Osteocyte (in vitro differentiated cells): ENCODE measurements at places on chromosomes 6 and 20.

DNA sequence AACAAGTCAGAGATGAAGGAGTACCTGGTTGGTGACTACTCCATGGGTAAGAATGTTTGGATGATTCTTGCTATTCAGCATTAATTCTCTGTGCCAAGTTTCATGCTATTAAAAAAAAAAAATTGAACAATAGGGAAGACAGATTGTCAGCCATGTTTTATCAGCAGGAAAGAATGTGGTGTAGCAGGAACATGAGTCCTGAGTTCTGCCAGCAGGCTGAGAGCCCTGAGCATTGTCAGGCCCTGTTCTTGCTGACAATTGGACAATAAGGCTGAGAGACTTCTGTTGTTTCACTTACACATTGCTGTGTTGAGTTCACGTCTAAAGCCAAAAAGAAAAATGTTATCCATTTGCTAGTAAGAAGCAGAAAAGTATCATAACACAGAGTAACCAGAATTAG is 70.4 kb upstream of the SMIM28 start:
- DNase-seq, result no peak
- H3K36me3 ChIP-seq, result no peaks in the 10 kb centered on the region
- no peaks in the 10 kb centered on the region for H3K4me1 ChIP-seq
- peaks cover 4% of the 10 kb centered on the region for H3K27me3 ChIP-seq
- no peak overlapping the region for H3K4me3 ChIP-seq

GRCh38 chr6:139367810-139368351 is 6.6 kb downstream of the CITED2 start:
- no peak for DNase-seq
- H3K4me3 ChIP-seq, result peak overlapping the region; percentile 0
- H3K4me1 ChIP-seq, result peaks cover 46% of the 10 kb centered on the region
- H3K27me3 ChIP-seq, result no peaks in the 10 kb centered on the region

DNA sequence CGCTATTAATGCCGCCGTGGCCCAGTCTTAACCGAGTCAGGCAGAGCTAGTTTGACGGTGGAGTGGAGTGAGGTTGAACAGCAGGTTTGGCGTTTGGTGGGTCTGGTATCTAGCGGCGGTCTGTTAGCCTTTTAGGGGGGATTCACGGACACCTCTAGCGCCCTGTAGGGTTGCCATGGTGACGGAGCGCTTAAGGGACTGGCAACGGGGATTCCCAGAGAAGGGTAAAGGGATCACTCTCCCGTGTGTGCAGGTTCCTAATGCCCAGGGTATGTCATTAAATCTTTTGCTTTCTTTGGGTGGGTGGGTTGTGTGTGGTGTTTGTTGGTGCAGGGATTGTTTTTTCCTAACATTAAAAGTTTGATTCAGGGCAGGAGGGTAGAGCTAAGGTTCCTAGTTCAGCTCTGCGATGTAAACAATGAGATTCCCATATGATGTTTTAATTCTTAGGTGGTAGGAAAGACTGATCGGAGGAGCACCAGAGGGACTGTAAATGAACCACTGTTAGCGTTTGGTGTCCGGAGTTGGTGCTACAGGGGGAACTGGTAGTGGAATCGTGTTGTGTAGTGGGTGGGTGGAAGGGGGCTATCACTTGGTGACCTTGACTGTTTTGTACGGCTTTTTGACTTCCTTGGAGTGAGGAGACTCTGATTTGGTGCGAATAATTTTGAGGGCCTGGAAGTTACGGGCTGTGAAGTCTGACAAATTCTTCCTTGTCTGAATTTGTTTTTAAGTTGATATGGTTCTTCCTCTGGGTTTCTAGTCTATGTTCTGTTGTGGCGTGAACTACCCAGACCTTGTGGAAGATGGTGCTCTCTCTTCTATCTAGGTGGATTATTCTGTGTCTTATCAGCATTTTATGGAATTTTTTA is 5.0 kb downstream of the BRD2 start:
- H3K27ac ChIP-seq, result peak overlapping the region; percentile 100
- H3K4me1 ChIP-seq, result peaks cover 38% of the 10 kb centered on the region
- no peaks in the 10 kb centered on the region for H3K27me3 ChIP-seq

DNA sequence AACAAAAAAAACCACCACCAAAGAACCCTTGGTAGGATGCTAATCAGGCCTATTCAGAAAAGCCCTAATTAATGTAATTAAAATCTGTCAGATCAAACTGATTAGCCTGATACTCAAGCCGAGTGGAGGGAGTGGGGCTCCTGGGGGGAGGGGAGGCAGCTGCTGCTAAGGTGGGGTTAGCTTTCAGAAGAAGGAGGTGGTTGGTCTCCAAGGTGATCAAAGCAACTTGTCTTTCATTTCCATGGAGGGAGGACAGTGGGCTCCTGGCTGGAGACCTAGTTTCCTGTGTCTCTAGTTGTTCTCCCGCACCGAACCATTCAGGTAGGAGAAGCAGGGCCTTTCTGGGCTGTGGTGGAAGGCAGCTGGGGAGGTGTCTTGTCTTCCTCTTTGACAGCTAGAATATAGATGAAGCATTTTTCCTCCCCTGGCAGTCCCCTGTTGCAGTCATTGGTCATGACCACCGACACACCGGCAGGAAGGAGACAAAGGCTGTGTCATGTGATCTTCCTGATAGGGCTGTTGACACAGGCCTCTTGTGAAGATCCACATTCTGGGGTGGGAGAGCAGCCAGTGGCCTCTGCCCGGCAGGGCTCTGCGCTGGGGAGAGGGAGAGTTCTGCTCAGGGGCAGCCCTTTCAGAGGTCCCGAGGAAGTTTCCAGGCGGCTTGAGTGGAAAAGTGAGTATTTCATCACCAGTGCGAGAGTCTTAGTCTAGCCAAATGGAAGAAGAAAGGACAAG is 39.9 kb upstream of the PRDM1 start:
- H3K27me3 ChIP-seq, result peaks cover 2% of the 10 kb centered on the region
- no peak overlapping the region for H3K4me3 ChIP-seq
- H3K4me1 ChIP-seq, result peaks cover 2% of the 10 kb centered on the region
- H3K27ac ChIP-seq, result no peak overlapping the region
- H3K36me3 ChIP-seq, result no peaks in the 10 kb centered on the region
- DNase-seq, result no peak

- H3K27me3 ChIP-seq, result no peaks in the 10 kb centered on the region
- no peak overlapping the region for H3K4me3 ChIP-seq
- no peak for DNase-seq
- no peak overlapping the region for H3K27ac ChIP-seq
Observed at GRCh38 chr6:24929242-24929641, 6.5 kb downstream of the RIPOR2 start.

DNA sequence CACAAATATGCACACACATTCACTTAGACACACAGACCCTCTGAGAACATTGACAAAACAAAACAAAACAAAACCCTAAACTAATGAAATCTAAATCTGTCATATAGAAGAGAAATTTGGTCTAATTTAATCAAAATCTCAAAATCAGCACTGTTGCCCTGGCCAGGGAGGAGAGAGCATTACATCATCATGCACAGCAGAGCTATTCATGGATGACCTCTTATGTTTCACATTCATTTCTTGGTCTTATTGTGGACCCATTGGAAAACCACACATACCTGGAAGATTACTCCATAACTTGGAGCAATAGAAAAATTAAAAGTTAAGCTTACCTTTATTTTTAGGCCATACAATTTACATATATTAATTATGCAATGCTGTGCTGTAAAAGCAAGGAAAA is 1223.6 kb upstream of the GJE1 start:
- DNase-seq, result no peak
- no peak overlapping the region for H3K27ac ChIP-seq
- no peaks in the 10 kb centered on the region for H3K36me3 ChIP-seq
- peaks cover 18% of the 10 kb centered on the region for H3K4me1 ChIP-seq

DNA sequence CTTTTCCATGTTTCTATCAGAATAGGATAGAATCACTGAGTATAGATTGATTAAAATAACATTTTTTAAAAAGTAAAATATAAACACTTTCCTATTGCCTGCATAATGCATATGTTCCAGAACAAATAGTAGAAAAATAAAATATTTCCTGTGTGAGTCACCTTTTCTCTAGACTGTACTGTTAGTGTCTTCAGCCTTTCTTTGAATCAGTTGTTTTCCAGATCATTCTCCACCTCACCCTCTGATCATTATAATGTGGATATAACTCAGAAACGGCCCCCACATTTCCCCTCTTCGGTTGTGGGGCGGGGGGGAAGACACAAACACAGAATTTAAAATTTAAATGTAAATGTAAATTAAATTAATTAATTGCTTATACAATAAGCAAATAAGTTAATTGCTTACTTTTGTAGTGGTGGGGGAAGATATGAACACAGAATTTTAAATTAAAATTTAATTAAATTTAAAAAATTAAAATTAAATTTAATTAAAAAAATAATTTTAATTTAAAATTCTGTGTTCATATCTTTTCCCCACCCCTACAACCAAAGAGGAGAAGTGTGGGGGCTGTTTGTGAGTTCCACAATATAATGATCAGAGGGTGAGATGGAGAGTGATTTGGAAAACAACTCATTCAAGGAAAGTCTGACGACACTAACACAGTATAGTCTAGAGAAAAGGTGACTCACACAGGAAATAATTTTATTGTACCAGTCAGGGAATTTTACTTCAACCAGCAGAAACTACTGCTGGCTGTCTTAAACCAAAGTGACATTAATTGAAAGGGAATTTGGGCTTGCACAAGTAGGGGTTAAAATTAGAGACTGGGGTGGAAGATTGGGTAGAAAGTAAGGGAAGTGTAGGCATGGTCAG is 37.1 kb upstream of the PROKR2 start:
- DNase-seq, result no peak
- no peak overlapping the region for H3K4me3 ChIP-seq
- H3K27ac ChIP-seq, result no peak overlapping the region
- no peaks in the 10 kb centered on the region for H3K36me3 ChIP-seq
- H3K4me1 ChIP-seq, result peaks cover 4% of the 10 kb centered on the region

DNA sequence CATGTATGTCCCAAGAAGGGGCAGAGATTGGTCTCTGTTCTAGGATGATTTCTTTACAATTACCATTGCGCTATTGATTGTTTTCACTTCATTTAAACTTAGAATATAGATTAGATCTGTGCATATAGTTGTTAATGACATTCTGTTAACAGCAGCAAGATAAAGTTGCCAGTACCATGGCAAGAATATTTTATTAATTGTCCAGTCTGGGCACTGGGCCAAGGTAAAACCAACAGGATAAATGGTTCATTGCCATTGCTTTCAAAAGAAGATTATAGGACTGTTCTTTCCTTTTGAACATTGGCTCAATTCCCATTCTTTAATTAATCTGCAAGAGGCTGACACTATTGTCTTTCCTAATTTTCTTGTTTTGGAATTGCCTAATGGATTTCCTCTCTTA is 592.4 kb downstream of the RFPL4B start:
- no peak for DNase-seq
- peaks cover 1% of the 10 kb centered on the region for H3K36me3 ChIP-seq
- no peaks in the 10 kb centered on the region for H3K27me3 ChIP-seq
- no peak overlapping the region for H3K4me3 ChIP-seq

- H3K4me3 ChIP-seq, result no peak overlapping the region
- H3K36me3 ChIP-seq, result peaks cover 19% of the 10 kb centered on the region
- no peaks in the 10 kb centered on the region for H3K27me3 ChIP-seq
- H3K27ac ChIP-seq, result no peak overlapping the region
Observed at GRCh38 chr6:35243386-35243958, 16.1 kb upstream of the ZNF76 start.

DNA sequence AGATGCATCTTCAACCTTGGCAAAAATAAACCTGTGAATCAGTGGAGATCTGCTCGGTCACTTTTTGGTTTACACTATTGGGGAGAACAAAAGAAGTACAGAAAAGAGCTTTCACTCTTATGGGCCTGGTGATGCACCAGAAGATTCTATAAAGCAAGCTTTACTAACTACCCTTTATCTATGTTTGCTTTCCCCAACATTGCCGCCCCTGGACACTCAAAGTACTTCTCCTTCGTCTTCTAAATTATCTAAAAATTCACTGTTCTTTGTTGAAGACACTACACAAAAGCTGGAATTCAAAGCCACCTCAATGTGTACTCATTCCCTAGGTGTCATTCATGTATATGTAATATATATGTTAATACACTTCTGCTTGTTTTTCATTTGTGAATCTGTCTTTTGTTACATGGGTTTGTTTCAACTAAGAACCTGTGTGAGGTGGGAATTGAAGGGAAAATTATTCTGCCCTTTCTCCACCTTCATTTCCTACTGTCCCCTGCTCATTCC is 97.9 kb upstream of the BTN3A2 start:
- DNase-seq, result no peak
- no peaks in the 10 kb centered on the region for H3K27me3 ChIP-seq
- H3K4me3 ChIP-seq, result no peak overlapping the region
- peaks cover 32% of the 10 kb centered on the region for H3K4me1 ChIP-seq
- H3K27ac ChIP-seq, result no peak overlapping the region

- H3K4me1 ChIP-seq, result peaks cover 25% of the 10 kb centered on the region
- DNase-seq, result no peak
- peak overlapping the region; percentile 39 for H3K27ac ChIP-seq
Observed at GRCh38 chr6:73803562-73804241, 107.7 kb downstream of the CD109 start.

GRCh38 chr6:20572940-20573339 is 38.7 kb downstream of the CDKAL1 start:
- H3K4me3 ChIP-seq, result no peak overlapping the region
- no peak overlapping the region for H3K27ac ChIP-seq

DNA sequence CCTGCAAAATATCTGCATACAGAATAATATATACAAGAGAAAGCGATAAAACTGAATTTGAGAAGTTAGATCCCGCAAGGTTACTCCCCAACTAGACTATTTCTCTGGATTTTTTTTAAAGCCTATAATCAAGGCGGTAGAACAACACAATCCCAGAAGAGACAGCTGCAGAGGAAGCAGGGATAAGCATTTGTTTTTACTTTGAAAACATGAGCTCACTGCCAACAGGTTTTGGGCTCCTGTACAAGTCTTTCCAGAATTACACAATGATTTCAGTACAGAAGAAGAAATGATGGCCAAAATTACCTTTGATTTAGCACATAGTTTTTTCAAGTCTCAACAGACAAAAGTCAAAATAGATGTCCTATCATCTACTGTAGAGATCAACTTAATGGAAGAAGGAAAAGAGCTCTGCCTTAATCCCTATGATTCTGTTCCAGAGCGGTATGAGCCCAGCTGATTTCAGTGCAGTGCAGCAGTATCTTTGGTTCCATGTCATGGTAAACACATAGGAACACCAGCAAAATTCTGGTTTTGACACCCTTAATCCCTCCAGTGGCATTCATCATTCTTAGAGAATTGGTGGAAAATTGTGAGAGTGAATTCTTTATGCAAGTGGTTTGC is 304.3 kb downstream of the HDGFL1 start:
- H3K27ac ChIP-seq, result no peak overlapping the region
- no peaks in the 10 kb centered on the region for H3K36me3 ChIP-seq
- no peak for DNase-seq
- H3K4me1 ChIP-seq, result peaks cover 34% of the 10 kb centered on the region

DNA sequence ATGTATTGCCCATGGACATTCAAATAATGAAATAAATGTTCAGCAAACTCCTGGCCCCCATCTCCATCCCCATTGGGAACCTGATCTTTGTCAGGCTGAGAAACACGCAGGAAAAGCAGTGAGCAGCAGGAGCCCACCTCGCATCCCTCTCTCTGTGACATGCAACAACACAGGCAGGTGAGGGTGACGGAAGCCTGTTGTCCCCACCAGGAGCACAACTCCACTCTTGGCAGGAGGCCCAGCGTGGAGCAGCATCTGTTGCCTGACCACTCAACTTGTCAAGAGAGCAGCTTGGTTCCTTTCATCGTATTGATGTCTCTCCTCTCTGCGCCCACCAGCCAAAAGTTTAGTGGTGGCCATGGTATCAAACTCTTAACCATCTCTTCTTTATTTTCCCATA is 586.9 kb upstream of the ARID1B start:
- no peak for DNase-seq
- no peaks in the 10 kb centered on the region for H3K27me3 ChIP-seq
- no peaks in the 10 kb centered on the region for H3K36me3 ChIP-seq
- no peak overlapping the region for H3K27ac ChIP-seq
- H3K4me3 ChIP-seq, result no peak overlapping the region

- H3K27me3 ChIP-seq, result no peaks in the 10 kb centered on the region
- no peak overlapping the region for H3K27ac ChIP-seq
- H3K36me3 ChIP-seq, result no peaks in the 10 kb centered on the region
- no peak for DNase-seq
- no peaks in the 10 kb centered on the region for H3K4me1 ChIP-seq
Observed at GRCh38 chr6:12472601-12473038, 182.5 kb downstream of the EDN1 start.
